ENCODE measurements at places on chromosomes 3 and 15. TPM values are rescaled to one million over a fixed set of nuclear protein-coding genes. Genes with fewer than 3 reads are reported as not detected.

The MAP2K5 gene
- 1.6 TPM for total RNA-seq

The SPINT1 gene
- 0.56 TPM for total RNA-seq

The RGMA gene
- total RNA-seq = 0.18 TPM

The ITIH3 gene
- 1.1 TPM for total RNA-seq

The NPAP1 gene
- not detected for total RNA-seq

The FETUB gene
- not detected for total RNA-seq

The UPK1B gene
- total RNA-seq = 0.28 TPM

The UBAP1L gene
- total RNA-seq = 0.28 TPM

The HERC2 gene
- 21.7 TPM for total RNA-seq

GRCh38 chr3:21750831-21751391, at the start of gene ZNF385D:
Gene ZNF385D (minus strand): TSS chr3:21751210. CDS start chr3:21750916, 294 bp downstream.
- no peak within 1 kb of the TSS for H3K27ac ChIP-seq
- H3K4me3 ChIP-seq = peak within 1 kb of the TSS; percentile 35
- H3K27me3 ChIP-seq = no peaks in the 10 kb centered on the region
- no peaks in the 10 kb centered on the region for H3K4me1 ChIP-seq
- DNase-seq = peak; percentile 33
- H3K36me3 ChIP-seq = no peaks in the 10 kb centered on the region

DNA sequence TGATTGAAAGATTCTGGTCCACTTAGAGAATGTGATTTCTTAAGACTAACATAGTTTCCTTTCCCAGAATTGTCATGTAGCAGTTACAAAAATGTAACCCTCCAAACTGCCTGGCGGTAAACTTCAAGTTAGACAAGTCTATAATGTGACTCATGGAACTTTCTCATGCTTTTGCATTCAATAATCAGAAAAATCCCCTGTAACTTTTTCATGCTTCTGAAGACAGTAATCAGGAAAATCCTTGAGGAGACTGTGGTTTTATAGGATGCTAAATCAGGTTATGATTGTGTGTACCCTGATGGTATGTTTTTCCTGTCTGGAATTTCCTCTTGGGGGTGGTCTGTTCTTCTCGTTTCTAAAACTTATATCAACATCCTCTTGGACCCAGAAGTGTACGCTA, 74.0 kb upstream of the RARB start:
- no peak overlapping the region for H3K27ac ChIP-seq
- no peaks in the 10 kb centered on the region for H3K36me3 ChIP-seq
- no peaks in the 10 kb centered on the region for H3K27me3 ChIP-seq

DNA sequence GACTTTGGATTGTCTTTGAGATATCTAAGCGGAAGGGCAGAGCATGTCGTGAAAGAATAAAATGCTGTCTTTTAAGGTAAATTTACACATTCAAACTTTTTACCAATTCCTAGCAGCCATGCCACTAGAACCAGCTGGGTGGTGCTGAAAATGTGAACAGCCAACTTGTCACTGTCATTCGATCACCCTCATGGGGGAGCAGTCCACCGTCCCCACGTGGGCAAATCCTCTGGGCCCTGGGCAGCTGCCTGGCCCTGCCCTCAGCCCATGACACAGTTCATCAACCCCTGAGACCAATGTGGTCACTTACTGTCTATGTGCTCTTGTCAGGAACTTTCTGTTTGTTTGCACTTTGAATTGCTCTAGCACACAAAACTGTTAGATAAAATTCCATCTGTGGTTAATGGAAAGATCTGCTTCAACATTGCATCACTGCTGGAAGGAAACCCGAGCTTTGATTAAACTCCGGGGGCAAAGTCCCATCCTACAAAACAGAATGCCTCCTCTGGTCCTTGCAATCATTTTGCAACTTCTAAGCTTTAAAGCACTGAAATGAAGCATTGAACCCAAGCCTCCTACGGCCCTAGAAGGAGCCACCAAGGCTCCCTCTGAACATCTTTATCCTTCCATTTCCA, 50.1 kb downstream of the PCSK6 start:
- no peaks in the 10 kb centered on the region for H3K36me3 ChIP-seq
- H3K4me1 ChIP-seq = no peaks in the 10 kb centered on the region
- DNase-seq = no peak
- no peak overlapping the region for H3K27ac ChIP-seq

DNA sequence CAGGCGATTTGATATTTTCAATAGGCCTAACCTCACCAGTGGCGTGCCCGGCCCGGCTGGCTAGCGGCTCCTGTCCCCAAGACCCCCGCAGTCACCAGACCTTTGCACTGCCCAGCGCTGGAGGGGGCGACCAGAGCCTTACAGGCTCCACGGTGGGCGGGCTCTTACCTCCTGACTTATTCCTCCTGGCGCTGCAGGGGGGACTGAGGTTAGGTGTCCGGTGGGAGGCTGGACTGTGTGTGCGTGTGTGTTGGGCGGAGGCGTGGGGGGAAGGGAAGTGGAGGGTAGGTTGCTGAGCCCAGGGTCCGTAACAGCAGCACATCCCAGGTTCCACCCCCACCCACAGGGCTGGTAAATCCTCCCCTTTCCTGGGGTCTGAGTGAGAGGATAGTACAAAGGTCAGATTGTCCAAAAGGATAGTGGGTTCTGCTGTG, 27.5 kb upstream of the THRB start:
- H3K4me3 ChIP-seq = no peak overlapping the region
- H3K27ac ChIP-seq = no peak overlapping the region
- DNase-seq = no peak
- H3K27me3 ChIP-seq = peaks cover 26% of the 10 kb centered on the region

DNA sequence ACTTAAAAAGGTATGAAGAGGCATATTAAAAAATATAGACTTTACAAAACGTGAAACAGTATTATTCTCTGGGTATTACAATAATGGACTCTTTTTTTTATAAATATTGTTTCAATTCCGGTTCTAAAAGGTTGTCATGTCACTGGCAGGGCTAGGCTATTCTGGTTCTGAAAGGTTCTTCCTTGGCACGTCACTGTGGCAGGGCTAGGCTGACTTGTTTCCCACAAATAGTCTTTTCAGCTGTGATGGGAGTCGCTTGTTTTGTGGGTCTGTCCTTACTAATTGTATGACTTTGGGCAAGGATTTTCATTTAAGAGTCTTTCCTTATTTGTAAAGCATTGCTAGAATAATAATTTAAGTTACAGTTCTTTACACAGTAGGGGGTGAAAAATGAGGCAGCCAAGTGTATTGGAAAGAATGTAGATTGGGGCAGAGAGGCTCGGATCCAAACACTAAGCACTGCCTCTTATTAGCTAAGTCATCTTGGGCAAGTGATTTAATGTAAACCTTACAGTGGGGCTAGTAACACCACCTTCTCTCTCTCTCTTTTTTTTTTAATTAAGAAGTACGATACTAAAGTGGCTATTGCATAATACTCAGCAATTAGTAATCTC, 12.4 kb upstream of the MELTF start:
- no peaks in the 10 kb centered on the region for H3K27me3 ChIP-seq
- no peak overlapping the region for H3K4me3 ChIP-seq
- no peak overlapping the region for H3K27ac ChIP-seq
- DNase-seq = no peak
- H3K4me1 ChIP-seq = no peaks in the 10 kb centered on the region
- peaks cover 7% of the 10 kb centered on the region for H3K36me3 ChIP-seq

GRCh38 chr3:99656624-99657023, 18.2 kb downstream of the COL8A1 start:
- no peak for DNase-seq
- no peak overlapping the region for H3K27ac ChIP-seq
- no peaks in the 10 kb centered on the region for H3K27me3 ChIP-seq
- peaks cover 1% of the 10 kb centered on the region for H3K36me3 ChIP-seq

GRCh38 chr3:124860599-124860998, 26.6 kb downstream of the ITGB5 start:
- H3K36me3 ChIP-seq = peaks cover 2% of the 10 kb centered on the region
- DNase-seq = peak; percentile 96
- H3K27ac ChIP-seq = peak overlapping the region; percentile 67
- H3K4me3 ChIP-seq = no peak overlapping the region
- no peaks in the 10 kb centered on the region for H3K27me3 ChIP-seq

GRCh38 chr3:194500198-194500597, 13.4 kb upstream of the ATP13A3 start:
- H3K27ac ChIP-seq = no peak overlapping the region
- H3K4me3 ChIP-seq = no peak overlapping the region
- H3K36me3 ChIP-seq = no peaks in the 10 kb centered on the region
- H3K4me1 ChIP-seq = peaks cover 14% of the 10 kb centered on the region
- no peak for DNase-seq

Measured in IMR-90 (cell line).